ENCODE measurements at places on chromosomes 12 and 14.

- no peak for DNase-seq
Measured at GRCh38 chr12:132615579-132616038, 3.0 kb upstream of the P2RX2 start.

GRCh38 chr12:110355073-110355472, 48.4 kb downstream of the ANAPC7 start:
- DNase-seq: peak; percentile 32

- DNase-seq: no peak
Measured at GRCh38 chr14:75554482-75554881, 23.9 kb upstream of the FLVCR2 start.

DNA sequence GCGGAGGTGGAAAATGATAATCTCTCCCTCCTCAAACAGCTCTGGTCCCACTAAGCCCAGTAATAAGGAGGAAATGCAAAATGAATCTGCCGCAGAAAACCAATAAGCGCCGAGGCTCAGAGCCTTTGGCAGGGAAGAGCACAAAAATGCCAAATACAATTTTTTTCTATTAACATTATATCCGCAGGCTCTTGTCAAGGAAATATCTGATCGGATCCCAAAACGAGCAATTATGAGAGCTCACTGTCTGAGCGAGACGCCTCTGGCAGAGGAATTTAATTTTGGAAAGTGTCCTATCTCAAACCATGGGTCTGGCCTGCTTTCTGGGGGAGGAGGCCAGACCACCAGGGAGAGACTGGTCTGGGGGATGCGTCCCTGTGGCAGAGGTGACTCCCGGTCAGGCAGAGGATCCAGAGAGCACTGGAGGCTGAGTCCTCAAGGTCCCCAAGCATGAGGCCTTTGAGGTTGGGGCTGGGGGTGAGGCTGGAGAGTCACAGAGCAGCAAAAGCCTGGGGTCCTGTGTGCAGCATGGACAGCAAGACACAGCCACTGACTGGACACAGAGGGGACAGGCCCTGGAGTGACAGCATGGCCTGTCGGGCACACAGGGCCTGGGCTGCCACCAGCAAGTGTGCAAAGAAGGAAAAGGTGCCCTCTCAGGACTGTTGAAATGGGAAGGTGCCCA, 342.8 kb upstream of the SFSWAP start:
- DNase-seq: no peak

- DNase-seq: no peak
Measured at GRCh38 chr12:11664101-11664500, 14.6 kb downstream of the ETV6 start.

DNA sequence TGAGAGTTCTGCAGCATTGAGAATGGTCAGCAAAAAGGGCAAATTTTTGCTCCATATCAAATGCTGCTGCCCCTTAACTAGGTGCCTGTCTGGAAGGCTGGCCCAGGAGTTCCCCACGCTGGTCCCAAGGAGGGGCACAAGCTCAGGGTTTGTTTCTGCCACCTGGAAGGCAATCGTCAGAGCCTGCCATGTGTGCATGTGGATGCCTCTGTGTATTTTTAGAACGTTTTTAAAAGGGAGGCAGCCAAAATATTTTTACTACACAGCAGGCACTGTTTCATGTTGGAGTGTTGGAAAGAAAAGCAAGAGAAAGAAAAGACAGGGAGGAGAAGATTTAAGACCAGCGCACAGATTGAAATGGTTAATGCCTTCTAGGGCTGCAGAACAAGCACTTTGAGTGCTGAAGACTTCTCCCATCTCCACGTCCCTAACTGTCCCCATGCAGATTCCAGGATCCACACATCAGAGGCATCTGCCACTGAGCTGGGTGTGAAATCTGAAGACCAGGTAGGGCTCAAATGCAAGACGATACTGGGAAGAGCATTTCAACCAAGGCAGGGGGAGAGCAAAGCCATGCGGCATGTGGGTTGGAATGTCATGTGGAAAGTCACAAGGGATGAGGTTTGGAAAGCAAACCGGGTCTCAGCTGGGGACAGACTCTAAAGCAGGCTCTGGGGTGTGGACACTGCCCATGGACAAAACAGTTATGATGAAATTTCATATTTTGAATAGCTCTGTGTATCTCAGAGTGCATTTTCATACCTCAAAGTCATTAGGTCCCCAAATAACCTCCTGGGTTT, 557.2 kb downstream of the BCL11B start:
- no peak for DNase-seq

DNA sequence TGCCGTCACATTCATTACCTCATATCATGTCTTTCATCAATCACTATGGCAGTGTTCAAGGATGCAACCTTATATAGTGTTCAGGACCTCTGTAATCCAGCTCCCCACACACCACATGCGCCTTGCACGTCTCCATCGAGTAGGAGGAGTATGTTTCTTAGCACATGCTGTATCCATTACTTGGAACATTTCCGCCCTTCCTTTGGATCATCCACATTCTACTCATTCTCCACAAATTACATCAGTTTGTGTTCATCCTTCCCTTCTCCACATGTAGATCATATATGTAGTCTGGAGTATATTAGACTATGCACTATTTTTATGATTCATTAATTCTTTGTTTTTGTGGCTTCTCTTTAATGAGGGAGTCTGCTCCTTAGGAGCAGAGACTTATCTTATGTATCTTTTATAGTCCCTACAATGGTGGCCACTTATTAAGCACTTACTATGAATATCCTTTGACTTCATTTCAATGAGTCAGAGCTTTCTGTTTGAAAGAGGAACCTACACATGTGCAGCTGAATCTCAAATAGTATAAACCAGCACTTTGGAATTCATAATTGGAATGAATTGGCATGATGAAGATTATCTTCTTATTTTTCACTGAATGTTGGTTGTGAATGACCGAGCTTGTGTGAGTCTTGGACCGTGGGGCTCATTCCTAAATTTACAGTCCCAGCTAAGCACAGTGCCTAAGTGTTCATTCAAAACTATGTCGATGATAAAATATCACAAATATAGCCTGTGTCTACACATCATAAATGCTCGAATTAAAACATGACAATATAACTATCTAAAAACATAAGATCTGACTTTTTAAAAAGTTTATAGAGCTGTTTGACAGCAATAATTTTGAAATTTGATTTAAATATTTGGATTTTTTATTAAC, 30.2 kb upstream of the NPAS3 start:
- no peak for DNase-seq

- peak; percentile 49 for DNase-seq
Measured at GRCh38 chr14:100547633-100548294, 39.5 kb downstream of the BEGAIN start.

DNA sequence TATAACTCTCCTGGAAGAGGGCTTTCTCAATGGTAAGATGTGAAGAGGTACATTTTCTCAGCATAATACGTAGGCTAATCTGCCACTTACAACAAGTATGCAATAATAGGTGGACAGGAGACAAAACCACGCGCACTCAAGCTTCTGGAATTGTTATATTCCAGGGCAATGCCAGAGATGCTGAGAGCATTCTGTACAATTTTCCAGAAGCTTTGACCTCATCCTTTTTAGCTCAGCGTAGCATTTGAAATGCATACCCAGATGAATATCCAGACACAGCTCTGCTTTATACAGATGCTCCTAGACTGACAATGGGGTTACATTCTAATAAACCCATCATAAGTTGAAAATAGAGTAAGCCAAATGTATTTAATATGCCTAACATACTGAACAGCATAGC, 1492.4 kb upstream of the FLRT2 start:
- DNase-seq: no peak

Measured in CD4-positive, alpha-beta T cell treated with Interleukin-12 subunit alpha and Interleukin-12 subunit beta, for 1 hour (primary cell).